ENCODE measurements at places on chromosomes 6 and 20.

- no peak for DNase-seq
Observed at GRCh38 chr6:148530394-148530953, 187.8 kb downstream of the SASH1 start.

DNA sequence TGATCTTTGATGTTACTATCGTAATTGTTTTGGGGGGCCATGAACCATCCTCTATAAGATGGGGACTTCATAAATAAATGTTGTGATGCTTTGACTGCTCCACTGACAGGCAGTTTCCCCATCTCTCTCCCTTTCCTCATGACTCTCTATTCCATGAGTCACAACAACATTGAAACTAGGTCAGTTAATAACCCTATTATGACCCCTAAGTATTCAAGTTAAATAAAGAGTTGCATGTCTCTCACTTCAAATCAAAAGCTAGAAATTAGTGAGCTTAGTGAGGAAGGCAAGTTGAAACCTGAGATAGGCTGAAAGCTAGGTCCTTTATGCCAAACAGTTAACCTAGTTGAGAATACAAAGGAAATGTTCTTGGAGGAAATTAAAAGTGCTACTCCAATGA is 491.0 kb downstream of the HAO1 start:
- no peak for DNase-seq

GRCh38 chr6:133631421-133631820 is 257.5 kb upstream of the TCF21 start:
- no peak for DNase-seq

- DNase-seq, result no peak
Observed at GRCh38 chr6:16157909-16158308, 29.0 kb downstream of the MYLIP start.

GRCh38 chr6:109467696-109468095 is 12.1 kb upstream of the MICAL1 start:
- DNase-seq, result no peak

GRCh38 chr6:151493161-151493803 is 535 bp upstream of the CCDC170 start:
- no peak for DNase-seq

DNA sequence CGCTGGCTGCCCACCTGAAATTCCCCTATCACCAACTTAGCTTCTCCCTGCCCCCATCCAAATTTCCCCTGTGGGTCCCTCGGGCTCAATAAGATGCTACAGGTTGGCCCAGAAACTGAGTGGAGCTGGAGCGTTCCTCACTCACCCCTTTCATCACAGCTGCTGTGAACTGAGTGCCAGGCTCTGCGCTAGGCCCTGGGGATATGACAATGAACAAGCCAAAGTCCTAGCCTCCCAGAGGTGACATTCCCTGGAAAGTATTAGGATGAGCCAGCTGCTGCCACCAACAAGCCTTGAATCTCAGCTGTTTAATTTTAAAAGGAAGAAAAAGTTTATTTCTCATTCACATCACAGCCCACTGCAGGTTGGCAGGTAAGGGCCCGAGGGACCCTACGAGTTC is 86.6 kb upstream of the EYA2 start:
- no peak for DNase-seq

DNA sequence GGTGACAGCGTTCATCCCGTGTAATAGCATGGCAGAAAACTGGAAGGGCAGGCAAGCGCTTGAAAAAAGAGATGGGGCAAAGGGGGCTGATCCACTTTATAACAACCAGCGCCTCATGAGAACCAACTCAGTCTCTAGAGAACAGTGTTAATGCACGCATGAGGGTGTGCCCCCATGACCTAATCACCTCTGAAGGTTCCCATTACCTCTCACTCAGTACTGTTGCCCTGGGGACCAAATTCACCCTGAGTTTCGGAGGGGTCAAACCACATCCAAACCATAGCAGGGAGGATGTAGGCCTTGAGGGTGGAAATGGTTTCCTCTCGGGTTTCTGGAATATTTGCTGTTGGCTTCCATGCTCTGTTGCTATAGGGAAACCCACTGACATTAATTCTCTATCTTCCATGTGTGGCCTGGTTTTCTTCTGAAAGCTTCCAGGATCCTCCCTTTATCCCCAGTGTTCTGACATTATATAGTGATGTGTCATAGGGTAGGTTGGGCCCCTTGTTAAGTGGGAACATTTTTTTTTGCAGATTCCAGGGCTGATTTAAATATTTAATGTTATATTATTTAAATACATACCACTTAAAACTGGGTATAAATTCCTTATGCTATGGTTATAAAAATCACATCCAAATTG is 65.2 kb downstream of the PPP1R14C start:
- DNase-seq, result no peak

GRCh38 chr20:25274891-25275812 is 27.3 kb downstream of the PYGB start:
- DNase-seq, result no peak

DNA sequence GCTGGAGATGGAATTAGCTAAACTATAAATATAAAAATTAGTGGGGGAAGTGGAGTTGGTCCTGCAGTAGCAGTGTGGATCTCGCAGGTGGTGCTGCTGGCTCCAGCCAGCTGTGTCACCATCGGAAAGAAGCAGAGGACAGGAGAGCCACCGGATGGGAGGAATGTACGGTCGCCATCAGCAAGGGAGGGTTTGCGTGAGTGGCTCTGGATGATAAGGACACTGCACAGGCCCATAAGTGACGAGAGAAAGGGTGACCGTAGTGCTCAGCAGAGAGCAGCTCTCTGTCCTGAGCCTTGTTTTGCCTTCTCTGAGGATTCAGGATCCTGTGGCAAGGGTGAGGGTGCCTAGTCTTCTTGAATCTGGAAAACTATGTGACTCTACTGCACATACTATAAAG is 378.7 kb downstream of the ZFAND3 start:
- no peak for DNase-seq

All from activated CD8-positive, alpha-beta memory T cell treated with anti-CD3 and anti-CD28 coated beads, Interleukin-2, amount 50 U/mL, for 48 hours (primary cell).